ENCODE measurements at places on chromosomes 4 and X.

DNA sequence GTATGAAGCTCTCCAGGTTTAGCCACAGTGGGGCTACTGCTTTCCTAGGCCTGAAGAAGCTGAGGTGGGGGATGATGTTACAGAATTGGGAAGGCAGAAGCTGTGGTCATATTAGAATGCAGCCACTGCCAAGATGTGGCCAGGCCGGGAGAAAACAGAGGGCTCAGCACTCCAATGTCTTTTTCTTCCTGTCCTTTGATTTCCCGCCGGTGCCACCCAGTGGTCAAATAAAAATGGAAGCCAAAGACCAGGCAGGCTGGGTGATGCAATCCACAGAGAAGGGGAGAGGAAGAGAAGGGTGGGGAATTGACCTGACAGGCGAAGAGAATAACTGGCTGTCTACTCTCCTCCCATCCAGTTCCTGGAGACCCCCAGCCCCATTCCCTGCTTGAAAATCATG is 94.9 kb upstream of the SHISA3 start:
- DNase-seq, result peak; percentile 58

DNA sequence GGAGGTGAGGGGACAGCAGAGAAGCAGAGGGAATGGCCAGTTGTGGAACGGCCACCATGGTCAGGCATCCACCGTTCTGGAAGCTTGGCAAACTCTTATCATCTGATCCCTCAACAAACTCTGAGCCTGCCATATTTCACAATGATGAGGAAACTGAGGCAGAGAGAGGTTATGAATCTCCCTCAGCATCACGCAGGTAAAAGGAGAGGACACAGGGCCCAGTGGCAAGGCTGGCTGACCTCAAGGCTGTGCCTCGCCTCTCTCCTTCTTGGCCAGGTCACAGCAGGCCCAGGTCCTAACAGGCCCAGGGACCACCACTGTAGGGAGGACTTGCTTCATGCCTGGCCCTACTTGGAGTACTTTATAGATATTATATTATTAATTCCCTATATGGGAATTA is 242.8 kb downstream of the EVC2 start:
- DNase-seq, result no peak

- no peak for DNase-seq
Measured at GRCh38 chr4:40838742-40839141, 89.0 kb downstream of the NSUN7 start.

GRCh38 chr4:141638230-141638629 is 1.8 kb downstream of the IL15 start:
- no peak for DNase-seq

DNA sequence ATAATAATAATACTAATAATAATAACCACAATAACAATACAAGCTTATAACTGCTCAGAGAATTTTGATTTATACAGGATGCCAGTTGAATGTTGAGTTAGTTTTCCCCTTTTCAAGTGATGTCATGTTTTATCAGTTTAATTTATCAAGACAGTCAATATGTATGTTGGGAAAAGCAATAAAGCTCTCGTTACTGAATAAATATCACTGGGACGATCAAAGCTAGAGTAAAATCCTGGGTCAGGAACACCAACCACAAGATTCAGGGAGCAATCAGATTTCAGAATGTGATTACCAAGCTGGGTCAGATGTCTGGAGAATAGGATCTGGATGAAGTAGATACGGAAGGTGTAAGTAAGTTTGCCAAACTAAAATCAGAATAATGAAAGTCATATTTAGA is 179.6 kb downstream of the GRID2 start:
- no peak for DNase-seq

- no peak for DNase-seq
Measured at GRCh38 chr4:106766519-106766918, 269.6 kb downstream of the DKK2 start.

DNA sequence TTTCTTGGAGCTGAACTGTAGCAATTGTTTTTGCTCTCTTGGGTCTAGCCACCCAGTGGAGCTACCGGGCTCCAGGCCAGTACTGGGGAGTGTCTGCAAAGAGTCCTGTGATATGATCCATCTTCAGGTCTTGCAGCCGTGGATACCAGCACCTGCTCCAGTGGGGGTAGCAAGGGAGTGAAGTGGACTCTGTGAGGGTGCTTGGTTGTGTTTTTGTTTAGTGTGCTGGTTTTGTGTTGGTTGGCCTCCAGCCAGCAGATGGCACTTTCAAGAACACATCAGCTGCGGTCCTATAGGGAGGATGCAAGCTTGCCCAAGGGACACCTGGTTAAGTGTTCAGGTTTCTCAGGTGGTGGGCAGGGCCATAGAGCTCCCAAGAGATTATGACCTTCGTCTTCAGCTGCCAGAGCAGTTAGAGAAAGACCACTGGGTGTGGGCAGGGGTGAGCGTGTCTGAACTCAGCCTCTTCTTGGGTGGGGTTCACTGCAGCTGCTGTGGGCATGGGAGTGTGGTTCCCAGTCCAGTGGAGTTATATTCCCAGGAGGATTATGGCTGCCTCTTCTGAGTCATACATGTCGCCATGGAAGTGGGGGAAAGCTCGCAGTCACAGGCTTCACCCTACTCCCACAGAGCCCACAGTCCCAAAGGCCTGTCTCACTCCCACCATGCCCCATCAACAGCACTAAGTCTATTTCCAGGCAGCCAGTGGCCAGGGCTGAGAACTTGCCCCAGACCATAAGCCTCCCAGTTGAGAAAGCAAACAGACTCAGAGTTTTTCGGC is 811.6 kb downstream of the GLUD2 start:
- no peak for DNase-seq

DNA sequence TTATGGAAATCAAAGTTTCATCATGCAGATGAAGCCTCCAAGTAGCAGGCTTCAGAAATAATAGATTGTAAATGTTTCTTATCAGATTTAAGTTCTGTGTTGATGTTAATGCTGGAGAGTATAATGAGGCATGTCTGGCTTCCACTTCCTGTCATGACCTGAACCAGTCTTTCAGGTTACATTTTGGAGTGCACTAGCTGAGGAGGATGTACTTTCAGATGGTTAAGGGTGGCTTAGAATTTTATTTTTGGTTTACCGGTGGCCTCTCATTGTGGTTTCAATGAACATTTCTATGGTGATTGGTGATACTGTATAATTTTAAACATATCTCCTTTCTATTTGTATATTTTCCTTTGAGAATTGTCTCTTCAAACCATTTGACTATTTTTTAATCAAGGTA is 890.4 kb downstream of the SH3BGRL start:
- DNase-seq, result no peak

GRCh38 chr4:74315376-74315775 is 7.1 kb downstream of the EPGN start:
- DNase-seq, result no peak

DNA sequence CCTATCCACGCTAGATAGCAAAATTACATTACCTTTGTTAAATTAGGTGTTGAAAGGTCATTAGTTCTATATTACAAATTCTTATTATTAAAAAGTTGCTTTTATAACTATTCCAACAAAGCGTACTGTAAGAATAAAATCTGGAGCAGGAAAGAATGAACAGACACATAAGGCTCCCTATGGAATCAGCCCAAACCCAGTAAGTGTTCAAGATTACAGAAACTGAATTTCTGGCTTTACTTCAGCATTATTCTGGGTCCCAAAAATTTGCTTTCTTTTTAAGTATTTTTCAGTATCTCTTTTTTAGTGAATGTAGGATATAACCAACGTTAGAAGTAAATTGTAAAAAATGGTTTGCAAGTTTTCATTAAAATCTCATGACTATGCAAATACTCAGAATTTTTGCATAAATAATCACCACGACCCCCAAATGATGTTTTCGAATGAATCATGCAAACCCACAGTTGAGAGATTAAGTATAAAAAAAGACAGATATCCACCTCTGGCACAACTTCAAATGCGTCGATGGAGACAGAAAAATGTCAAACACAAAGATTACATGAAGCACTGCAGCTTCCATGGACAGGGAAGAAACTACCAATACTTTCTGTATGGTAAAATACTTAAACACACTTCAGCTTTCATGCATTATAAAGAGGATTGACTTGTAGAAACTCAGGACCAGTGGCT is 238.5 kb downstream of the RASL11B start:
- DNase-seq, result no peak

- DNase-seq, result no peak
Measured at GRCh38 chr4:122548452-122548851, 72.4 kb downstream of the IL21 start.

- no peak for DNase-seq
Measured at GRCh38 chrX:136055651-136056221, 70.5 kb downstream of the SLC9A6 start.

DNA sequence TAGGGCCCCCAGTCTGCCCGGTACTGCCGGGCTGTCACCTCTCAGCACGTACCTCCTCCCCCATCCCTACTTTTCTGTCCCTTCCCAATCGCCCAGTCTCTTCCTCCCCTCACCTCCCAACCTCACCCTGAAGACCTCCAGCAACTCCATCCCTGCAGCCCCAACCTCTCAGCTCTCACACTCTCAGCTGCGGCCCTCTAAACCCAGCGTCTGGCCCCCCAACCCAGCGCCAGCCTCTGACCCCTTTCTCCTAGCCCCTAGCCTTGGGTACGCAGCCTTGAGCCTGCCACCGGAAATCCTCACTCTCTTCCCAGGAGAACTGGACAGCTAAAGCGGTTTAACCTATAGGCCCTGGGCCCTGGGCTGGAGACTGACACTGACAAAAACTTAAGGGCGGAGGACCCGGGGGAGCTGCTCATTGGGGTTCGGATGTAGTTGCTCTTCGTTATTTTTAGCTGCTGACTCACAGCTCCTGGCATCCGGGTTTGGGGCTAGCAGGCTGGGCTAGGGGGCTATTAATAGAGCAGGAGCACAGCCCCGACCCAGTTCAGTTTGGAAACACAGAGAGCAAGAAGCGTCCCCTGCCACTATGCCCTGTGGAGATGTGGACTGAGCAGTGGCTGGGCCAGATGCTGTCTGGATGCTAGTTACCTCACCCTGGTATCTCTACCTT is 9.6 kb upstream of the DLG3 start:
- no peak for DNase-seq

DNA sequence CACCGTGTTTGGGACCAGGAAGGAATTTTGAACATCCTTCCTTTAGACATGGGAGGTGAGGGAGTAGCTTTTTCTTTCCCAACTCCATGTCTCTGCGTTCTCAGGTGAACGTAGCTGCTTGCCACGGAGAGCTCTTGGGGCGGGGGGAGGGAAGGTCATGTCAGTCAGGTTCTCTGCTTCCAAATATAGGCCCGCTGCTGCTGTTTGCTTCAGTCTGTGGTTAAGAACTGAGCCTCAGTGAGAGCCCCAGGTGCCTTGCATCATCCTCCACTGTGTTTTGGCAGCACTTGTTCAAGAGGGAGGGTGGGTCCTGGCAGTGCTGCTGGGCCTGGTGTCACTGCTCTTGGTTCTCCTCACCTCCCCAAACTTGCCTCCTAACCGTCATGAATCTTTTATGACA is 46.5 kb downstream of the HADH start:
- no peak for DNase-seq

- peak; percentile 23 for DNase-seq
Measured at GRCh38 chr4:103786014-103786413, 66.2 kb upstream of the TACR3 start.

DNA sequence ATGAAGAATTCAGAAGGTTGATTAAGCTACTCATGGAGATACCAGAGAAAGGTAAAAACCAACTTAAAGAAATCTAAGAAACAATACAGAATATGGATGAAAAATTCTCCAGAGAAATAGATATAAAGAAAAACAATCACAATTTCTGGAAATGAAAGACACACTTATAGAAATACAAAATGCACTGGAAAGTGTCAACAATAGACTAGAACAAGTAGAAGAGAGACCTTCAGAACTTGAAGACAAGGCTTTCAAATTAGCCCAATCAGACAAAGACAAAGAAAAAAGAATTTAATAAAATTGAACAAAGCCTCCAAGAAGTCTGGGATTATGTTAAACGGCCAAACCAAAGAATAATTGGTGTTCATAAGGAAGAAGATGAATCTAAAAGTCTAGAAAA is 9.6 kb downstream of the STBD1 start:
- DNase-seq, result no peak

DNA sequence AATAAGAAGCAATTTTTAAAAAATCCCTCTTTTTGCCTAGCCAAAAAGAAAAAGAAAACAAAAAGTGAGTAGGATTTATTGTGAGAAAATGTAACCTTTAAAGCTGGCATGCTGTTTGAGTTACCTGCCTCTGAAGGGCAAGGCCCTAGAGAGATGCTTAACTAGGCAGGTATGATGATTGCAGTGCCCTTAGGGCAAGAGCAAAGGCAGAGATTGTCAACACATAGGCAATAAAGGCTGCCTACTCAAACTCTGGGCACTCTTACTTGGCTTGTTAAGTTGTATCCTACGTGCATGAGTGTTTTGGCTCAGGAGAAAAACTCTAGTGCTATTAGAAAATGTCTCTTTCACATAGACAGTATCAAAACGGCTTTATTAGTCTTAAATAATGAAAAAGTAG is 306.0 kb downstream of the RPA4 start:
- no peak for DNase-seq

DNA sequence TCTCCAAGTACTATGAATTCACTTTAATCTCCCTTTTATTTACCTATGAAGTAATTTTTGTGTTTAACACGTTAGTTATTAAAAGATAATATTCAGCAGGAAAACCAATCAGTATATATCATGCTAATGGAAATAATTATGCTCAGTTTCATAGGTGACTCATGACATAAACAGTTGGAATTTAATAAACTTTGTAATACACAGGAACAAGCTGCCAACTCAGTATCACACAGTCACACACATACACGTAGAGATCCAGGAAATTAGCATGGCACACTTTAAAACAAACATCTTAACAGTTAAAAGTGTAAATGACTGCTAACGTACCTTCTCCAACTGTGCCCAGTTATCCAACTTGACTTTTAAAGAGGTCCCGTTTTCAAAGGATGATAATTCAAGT is 2.3 kb downstream of the SPATA4 start:
- no peak for DNase-seq

GRCh38 chrX:107485013-107485412 is 35.6 kb downstream of the FRMPD3 start:
- DNase-seq, result no peak
